Iris pigment epithelial cell (primary cell): ENCODE measurements at places on chromosomes 12 and 14.

DNA sequence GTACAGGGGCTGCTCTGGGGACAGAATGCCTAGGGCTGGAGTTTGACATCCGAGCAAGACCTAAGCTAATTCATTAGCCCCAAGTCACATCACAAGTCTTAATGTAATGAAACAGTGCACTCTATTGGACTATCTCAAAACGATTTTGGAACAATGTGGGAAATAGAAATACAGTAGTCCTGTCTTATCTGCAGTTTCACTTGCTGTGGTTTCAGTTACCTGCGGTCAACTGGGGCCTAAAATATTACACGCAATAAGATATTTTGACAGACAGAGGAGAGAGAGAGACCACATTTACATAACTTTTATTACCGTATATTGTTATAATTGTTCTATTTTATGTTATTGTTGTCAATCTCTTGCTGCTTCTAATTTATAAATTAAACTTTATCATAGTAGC, 21.1 kb downstream of the MOAP1 start:
- no peak for DNase-seq

- DNase-seq: peak; percentile 52
Observed at GRCh38 chr12:50103767-50104321, at the start of gene GPD1. Gene GPD1, plus strand, starts transcription at chr12:50104008. Its CDS starts 43 bp downstream, at chr12:50104051.

DNA sequence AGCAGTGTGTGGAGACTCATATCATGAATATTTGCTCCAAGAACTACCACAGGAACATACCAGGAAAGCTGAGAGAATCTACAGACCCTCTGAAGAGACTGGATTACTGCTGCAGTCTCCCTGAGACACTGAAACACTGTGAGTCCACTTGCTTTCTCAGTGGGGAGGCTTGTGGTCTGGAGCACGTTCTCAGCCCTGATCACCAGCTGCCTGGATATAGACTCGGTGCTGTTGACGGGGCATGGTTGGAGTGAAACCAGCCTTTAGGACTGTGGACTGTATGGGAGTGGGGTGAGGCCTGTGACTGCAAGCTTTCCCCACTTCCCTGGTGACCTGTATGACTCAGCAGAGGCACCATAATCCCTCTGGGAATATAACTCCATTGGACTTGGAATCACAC, 525.8 kb upstream of the FBXO33 start:
- no peak for DNase-seq

DNA sequence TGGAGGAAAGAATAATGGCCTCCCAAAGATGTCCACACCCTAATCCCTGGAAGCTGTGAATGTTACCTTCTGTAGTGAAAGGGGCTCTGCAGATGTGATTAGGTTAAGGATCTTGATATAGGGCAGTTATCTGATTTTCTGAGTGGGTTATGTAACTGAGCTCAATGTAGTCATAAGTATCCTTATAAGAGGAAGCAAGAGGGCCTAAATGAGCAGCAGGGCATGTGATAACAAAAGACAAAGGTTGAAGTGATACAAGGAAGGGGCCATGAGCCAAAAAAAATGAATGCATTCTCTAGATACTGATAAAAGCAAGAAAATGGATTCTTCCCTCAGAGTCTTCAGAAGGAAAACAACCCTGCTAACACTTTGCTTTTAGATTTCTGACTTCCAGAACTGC, 78.8 kb downstream of the OSBPL8 start:
- no peak for DNase-seq

GRCh38 chr14:101583006-101583714, 21.9 kb downstream of the DIO3 start:
- no peak for DNase-seq
